GM13976 (cell line): ENCODE measurements at places on chromosomes 12 and 14.

- no peak for DNase-seq
Observed at GRCh38 chr14:31241450-31242114, 34.0 kb upstream of the HECTD1 start.

DNA sequence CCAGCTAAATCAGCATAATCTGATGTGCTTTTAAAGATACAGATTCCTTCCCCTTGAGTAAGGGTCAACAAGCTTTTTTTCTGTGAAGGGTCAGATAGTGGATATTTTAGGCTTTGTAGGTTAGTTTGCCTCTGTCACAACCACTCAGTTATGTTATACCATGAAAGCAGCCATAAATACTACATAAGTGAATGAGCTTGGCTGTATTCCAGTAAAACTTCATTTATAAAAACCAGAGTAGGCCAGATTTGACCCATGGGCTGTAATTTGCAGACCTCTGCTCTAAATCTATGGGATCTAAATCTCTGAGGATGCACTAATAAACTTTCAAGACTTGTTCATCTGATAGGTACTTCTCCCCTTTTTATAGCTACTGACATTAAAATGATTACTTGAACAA is 47.7 kb downstream of the LEMD3 start:
- no peak for DNase-seq

DNA sequence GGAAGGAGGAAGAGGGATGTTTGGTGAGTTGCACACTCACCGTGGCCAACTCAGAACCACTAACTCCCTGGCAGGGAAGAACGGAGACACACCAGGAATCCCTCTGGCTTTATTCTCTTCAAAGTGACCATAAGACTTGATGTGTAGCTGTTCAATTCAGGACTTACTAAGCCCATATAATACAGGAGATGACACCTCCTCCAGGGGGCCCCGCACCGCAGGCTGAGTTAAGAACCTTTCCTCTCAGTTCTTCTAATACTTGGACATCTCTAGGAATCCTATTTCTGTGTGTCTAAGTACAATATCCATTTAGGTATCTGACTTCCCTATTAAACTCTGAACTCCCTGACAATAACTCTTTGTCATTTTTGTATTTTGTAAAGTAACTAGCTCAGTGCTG is 49.5 kb downstream of the DCAF4 start:
- no peak for DNase-seq

- no peak for DNase-seq
Observed at GRCh38 chr12:54394281-54394719, 9.8 kb upstream of the ZNF385A start.

GRCh38 chr14:65092349-65092748 is 10.0 kb downstream of the MAX start:
- DNase-seq, result no peak

DNA sequence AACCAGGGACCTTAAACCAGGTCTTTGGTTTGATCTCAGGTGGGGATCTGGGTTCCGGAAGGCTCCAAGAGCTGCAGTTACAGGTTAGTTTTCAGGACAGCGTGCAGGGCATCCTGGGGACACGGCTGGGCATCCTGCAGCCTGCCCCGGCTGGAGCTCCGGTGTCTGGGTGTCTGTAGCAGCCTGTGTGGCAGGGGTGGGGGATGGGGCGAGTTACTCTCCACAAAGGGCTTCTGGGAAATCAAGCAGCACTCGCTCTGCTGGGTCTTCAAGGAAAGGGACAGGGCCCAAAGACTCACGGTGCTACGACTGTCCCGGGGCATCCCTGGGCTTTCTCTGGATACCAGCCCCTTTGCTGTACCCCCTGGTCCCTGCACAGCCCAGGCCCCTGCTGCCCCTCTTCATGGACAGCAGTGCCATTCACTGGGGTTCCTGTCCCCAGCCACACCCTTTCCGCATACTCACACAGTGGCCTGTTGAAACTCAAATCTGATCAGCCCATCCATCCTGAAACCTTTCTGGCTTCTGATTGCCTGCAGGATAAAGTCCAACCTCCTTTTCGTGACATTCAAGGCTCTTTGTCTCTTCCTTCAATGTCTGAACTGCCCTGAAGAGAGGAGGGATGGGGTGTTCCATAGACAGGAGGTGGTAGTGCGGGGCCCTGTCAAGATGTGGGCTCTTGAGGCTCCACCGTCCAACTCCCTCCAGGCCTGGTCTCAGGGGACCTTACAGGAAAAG is 22.2 kb upstream of the PPP1R13B start:
- DNase-seq, result no peak

- DNase-seq, result no peak
Observed at GRCh38 chr12:130818272-130818634, 20.8 kb downstream of the STX2 start.

- no peak for DNase-seq
Observed at GRCh38 chr14:100362311-100362927, 39.3 kb downstream of the SLC25A47 start.

DNA sequence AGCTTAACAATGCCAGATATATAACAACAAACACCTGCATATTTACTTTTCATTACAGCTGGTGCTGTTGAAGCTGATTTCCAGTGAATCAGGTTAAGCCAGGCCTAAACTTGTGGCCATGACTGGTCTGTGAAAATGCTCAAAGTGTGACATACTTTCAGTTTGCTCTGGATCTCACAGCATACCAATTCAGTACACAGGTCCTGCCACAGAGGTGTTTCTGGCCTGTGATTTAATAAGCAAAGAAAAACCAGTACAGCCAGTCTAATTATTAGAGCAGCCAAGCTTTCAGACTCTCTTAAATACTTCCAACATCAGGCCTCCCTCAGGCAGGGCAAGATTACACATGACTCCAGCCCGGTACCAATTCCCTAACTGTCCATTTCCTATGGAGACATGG is 27.4 kb upstream of the TMCC3 start:
- peak; percentile 47 for DNase-seq

DNA sequence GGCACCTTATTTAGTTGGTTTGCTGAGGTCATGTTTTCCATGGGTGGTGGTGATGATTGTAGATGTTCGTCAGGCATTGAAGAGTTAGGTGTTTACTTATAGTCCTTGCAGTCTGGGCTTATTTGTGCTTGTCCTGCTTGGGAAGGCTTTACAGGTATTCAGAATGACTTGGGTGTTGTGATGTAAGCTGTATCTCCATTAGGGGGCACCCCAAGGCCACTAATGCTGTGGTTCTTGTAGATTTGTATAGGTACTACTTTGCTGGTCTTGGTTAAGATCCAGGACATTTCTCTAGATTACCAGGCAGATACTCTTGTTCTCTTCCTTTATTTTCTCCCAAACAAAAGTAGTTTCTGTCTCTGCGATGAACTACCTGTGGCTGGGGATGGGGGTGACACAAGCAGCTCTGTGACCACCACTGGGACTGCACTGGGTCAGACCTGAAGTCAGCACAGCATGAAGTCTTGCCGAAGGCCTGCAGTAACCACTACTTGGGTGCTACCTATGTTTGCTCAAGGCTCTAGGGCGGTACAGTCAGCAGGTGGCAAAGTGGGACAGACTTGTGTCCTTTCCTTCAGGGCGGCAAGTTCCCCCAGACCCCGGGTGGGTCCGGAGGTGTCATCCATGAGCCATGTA is 35.8 kb upstream of the FBXO33 start:
- no peak for DNase-seq

DNA sequence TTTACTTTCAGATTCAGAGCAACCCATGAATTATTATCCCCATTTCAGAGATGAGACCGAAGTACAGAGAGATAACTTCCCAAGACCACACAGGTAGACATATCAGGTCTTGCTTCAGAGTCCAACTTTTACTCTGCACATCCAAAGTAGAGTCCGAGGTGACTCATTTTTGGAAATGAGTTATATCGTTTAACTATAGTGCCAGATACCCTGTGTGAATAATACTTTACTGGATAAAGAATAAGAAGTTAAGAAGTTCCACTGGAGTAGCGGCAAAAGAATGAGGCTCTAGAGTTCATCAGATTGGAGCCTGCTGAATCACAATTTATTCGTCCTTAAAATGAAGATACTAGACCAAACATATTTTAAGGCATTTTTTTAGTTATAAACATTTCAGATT is 124.7 kb downstream of the EPS8 start:
- DNase-seq, result no peak

DNA sequence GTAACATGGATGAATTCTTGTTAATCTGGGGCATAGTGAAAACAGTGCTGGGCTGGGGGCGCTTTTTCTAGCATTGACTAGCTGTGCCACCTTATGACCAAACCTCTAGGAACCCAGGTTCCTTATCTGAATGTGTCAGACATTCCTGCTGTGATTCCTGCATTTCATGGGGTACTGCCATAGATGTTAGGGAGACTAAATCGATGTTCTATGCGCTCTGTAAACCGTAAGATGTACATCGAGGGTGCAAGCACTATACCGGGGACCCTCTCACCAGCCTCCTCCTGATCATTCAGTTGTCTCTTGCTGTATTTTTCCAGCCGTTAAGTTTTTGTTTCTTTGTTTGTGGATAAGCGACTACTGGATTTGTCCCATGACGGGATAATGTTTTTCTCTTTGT is 170.9 kb upstream of the PARP11 start:
- DNase-seq, result no peak

DNA sequence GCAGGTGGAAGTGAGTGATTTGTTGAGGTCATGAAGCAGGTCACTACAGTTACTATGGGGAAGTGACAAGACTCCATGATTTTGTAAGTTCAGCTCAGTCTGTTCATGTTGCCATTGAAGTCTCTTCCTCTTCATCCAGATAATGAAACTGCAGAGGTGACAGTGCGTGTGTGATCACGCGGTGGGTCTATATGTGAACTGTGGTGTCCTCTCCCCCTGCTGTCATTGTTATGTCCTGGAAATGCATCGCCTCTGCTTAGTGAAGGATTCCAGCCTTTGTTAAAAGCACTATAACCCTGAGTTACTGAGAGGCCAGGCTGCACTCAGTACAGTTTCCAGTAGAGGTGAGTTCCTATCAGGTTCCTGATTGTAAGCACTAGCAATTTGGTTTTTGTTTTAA is 216.2 kb upstream of the RMST start:
- DNase-seq, result no peak

GRCh38 chr12:102948941-102949352 is 8.5 kb upstream of the ASCL1 start:
- no peak for DNase-seq

DNA sequence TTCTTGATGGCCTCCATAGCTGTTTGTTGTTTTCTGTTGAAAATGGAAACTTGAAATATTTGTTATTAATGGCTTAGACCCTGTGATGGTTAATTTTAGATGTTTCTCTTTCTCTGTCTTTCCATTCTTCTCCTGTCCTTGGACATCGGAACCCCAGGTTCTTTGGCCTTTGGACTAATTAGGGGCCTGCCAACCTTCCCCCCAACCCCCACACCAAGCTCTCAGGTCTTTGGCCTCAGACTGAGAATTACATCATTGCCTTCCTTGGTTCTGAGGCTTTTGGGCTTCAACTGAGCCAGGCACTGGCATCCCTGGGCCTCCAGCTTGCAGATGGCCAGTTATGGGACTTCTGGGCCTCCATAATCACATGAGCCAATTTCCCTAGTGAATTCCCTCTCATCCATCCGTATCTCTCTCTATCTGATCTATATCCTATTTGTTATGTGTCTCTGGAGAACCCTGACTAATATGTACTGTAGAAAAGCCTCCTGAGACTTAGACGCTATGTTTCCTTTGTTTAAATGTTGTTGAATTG is 71.6 kb downstream of the FGD4 start:
- DNase-seq, result no peak

- no peak for DNase-seq
Observed at GRCh38 chr12:47094804-47095203, 15.0 kb upstream of the AMIGO2 start.

DNA sequence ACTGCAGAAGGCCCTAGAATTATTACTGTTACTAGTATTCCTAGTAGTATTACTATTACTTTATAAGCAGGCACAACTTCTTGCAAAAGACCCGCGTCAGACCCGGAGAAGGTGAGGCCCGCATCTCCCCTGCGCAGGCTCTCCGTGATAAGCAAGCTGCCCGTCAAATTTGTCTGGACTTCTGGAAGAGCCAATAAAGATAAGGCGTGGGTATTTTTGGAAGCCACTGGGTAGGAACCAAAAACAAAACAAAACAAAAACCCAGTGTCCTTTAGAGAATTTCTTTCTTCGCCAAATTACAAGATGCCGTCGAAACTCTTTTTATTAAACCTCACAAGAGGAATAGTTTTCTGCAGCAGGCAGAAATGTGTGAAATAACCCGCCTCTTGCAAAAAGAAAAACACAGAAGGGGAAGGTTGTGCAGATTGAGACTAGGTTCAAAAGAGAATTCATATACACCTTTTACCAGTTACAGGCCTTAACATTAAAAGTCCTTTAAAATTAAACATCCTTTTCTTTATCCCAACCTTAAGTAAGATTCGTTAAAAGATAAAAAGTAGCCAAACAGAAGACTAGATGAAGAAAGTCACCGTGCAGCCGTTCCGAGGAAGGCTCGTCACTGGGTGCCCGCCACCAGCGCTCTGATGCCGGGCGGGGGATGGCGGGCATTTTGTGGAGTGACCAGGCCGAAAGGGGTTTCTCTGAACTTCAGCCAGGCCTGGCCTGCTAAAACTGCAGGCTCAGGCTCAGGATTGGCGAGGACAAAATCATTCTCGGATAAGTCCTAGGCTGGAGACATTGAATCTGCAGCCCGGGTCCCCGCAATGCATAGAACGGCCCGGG is 1.6 kb downstream of the TBX5 start:
- DNase-seq, result peak; percentile 9

- DNase-seq, result no peak
Observed at GRCh38 chr12:12908711-12909110, 17.3 kb downstream of the GPRC5A start.

GRCh38 chr14:72634691-72635616 is 258.9 kb downstream of the DPF3 start:
- DNase-seq, result no peak

DNA sequence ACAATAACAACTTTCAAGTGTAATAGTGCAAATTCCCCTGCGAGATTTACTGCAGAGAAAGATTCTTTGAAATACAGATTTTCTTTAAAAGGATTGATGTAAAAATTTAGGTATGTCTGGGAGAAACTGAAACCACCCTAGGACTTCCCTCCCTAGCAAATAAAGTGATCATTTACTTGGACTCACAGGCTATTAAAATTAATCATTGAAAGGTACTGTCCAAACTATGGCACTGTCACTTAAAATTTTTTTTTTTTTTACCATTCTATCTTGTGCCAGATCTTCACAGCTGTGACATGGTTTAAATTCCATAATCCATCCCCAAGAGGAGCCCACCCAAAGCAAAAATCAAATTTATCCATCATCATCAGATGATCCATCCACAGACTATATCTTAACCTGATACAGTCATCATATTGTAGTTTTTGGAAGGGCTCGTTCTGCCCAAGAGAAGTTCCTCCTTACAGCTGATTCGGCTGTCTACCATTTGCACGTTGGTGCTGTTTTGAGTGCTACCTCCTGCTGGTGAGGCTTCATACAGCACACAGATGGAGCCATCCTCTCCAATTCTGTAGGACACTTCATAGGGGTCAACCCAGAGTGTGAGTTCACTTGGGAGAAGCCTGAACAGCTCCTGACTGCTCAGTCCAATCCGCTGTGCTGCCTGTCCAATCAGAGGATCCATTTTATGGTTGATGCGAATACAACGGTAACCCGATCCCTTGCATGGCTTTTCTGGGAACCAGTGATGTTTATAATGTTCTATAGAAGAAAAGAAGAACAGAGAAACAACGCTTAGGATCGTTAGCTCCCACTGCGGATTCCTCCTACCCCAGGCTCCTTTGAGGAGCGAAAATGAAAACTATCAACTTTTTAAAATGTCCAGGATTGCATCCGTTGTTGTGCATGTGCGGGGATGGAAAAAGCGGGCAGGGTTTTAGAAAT is 1.7 kb downstream of the BTG1 start:
- DNase-seq, result no peak
